ENCODE measurements at places on chromosomes 2 and 18. TPM values are rescaled to one million over a fixed set of nuclear protein-coding genes. Genes with fewer than 3 reads are reported as not detected.

DNA sequence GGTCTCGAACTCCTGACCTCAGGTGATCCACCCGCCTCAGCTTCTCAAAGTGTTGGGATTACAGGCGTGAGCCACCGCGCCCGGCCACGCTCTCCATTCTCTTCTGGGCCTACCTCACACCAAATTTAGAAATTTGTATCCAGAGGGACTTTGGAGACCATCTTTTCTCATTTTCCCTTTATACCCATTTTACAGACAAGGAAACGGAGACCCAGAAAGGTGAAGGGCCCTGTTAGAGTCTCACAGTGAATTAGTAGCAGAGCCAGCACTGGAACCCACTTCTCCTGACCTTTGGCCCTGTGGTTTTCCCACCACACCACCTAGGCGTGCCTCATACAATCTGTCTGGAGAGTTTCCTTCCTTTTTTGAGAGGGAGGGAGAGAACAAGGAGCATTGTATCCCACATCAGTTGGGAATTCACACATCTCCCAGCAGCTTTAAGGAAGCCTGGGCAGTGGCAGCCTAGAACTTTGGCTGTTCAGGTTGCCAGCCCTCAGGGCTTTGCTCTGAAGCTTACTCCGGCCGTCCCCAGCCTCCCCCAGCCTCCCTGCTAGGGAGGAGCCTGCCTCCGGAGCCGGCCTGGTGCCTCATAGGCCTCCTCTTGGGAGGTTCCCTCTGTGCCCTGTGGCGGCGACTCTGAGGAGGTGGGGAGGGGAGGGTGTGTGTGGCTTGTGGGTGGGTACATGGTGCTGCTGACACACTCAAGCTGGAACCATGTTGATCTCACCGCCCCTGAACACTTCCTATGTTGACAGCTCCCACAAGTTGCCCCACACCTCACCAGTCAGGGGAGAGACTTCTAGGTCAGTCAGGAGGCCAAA lies 13.8 kb downstream of the FOSL2 start:
- peak overlapping the region; percentile 84 for H3K27ac ChIP-seq
- peaks cover 97% of the 10 kb centered on the region for H3K36me3 ChIP-seq
- DNase-seq: peak; percentile 94
- peaks cover 73% of the 10 kb centered on the region for H3K4me1 ChIP-seq
- no peaks in the 10 kb centered on the region for H3K27me3 ChIP-seq

GRCh38 chr2:137223722-137224121 lies 458.4 kb downstream of the THSD7B start:
- no peak for DNase-seq
- H3K27me3 ChIP-seq: no peaks in the 10 kb centered on the region
- H3K4me3 ChIP-seq: no peak overlapping the region
- no peaks in the 10 kb centered on the region for H3K36me3 ChIP-seq
- no peak overlapping the region for H3K27ac ChIP-seq

DNA sequence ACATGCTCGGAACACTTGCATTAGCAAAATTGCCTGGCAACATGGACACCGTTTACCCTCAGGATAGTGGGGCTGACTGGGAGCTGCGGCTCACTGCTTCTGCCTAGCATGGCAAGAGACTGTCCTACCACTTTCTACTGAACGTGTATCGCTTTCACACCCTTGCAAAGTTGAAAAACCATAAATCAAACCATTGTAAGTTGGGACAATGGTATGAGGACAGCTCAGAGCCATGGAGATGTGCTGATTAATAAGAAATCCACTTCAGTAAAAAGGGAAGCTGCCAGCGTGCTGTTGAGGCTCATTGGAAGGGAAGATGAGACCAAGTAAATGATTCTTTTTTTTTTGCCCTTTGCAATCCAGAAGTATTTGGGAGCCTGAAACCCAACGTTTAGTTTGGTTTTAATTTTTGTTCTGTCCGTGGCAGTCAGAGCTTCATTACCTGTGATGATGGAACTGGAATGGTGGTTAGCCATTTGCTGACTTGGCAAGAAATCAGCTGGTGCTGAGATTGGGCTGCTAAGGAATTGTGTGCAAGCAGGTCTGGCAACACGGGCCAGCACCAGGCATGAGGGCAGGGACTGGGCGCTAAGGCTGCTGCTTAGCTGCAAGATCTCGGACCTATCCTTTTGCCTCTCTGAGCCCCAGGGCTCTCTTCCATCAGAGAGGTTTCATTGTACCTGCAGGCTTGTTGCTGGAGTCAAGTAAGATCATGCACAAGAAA lies 75.5 kb upstream of the HS6ST1 start:
- no peaks in the 10 kb centered on the region for H3K36me3 ChIP-seq
- H3K4me1 ChIP-seq: no peaks in the 10 kb centered on the region
- no peak for DNase-seq
- no peaks in the 10 kb centered on the region for H3K27me3 ChIP-seq
- H3K4me3 ChIP-seq: no peak overlapping the region

DNA sequence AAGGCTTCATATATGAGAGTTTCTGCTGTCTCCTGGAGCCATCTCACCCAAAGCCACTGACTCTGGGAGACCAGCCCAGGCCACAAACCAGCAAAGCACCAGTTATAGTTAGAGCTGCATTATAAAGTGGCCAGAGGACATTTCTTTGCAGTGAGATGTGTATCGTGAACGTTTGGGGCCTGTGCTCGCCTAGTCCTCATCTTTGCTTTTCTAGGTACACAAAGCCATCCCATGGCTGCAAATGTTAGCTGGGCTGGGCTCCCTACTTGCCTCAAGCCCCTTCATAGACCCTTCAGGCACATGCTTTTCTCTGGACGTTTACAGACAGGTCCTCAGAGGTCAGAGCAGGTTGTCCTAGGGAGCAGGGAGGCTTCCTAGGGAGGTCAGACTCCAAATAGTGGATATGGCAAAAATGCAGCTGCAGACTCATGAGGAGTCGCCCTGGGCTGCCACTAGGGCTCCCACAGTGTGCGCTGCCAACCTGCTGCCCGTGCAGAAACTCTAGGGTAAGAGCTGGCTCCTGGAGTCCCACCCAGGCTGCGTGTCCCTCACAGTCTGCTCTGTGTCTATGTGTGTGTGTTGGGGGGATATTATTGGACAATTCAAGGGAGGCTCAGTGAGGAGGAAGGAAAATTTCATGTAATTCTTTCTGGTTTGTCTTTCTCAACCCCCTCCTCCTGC lies 141.0 kb downstream of the RPIA start:
- H3K27me3 ChIP-seq: no peaks in the 10 kb centered on the region
- DNase-seq: no peak
- H3K4me1 ChIP-seq: no peaks in the 10 kb centered on the region
- H3K4me3 ChIP-seq: no peak overlapping the region
- no peaks in the 10 kb centered on the region for H3K36me3 ChIP-seq

The MATN3 gene
- 2.4 TPM for total RNA-seq

DNA sequence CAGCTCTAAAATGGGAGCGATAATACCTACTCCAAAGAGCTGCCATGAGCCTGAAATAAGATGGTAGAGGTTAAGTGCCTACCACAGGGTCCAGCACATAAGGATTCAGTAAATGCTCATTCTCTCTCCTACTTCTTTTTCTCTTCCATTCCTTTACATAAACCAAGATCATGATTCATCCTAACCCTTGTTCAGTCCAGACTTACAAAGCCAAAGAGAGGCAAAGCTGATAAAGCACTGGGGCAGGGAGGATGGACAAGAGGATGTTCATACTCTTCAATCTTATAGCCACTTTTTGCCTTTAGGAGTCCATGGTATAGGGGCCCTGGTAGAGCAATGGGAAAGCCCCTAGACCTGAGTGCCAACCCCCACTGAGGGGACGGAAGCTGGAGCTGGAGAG lies 75.6 kb upstream of the PKDCC start:
- H3K27ac ChIP-seq: no peak overlapping the region
- no peak overlapping the region for H3K4me3 ChIP-seq
- H3K4me1 ChIP-seq: peaks cover 11% of the 10 kb centered on the region
- H3K36me3 ChIP-seq: no peaks in the 10 kb centered on the region

- peaks cover 18% of the 10 kb centered on the region for H3K4me1 ChIP-seq
- H3K27ac ChIP-seq: no peak overlapping the region
- H3K4me3 ChIP-seq: no peak overlapping the region
- no peaks in the 10 kb centered on the region for H3K27me3 ChIP-seq
- no peaks in the 10 kb centered on the region for H3K36me3 ChIP-seq
- no peak for DNase-seq
These were observed 3.1 kb downstream of the ANXA4 start for GRCh38 chr2:69745035-69745434.

- peak overlapping the region; percentile 89 for H3K4me3 ChIP-seq
- H3K4me1 ChIP-seq: peaks cover 10% of the 10 kb centered on the region
These were observed 2.2 kb downstream of the INO80D start for GRCh38 chr2:206083602-206084438.

The LIPG gene
- 2.2 TPM for total RNA-seq

GRCh38 chr2:100592226-100592625 lies 29.4 kb downstream of the PDCL3 start:
- H3K4me3 ChIP-seq: no peak overlapping the region
- DNase-seq: no peak
- no peaks in the 10 kb centered on the region for H3K36me3 ChIP-seq

- peak overlapping the region; percentile 49 for H3K27ac ChIP-seq
- H3K27me3 ChIP-seq: no peaks in the 10 kb centered on the region
- no peak overlapping the region for H3K4me3 ChIP-seq
- no peak for DNase-seq
These were observed 9.6 kb downstream of the RPL37A start for GRCh38 chr2:216508229-216508628.

DNA sequence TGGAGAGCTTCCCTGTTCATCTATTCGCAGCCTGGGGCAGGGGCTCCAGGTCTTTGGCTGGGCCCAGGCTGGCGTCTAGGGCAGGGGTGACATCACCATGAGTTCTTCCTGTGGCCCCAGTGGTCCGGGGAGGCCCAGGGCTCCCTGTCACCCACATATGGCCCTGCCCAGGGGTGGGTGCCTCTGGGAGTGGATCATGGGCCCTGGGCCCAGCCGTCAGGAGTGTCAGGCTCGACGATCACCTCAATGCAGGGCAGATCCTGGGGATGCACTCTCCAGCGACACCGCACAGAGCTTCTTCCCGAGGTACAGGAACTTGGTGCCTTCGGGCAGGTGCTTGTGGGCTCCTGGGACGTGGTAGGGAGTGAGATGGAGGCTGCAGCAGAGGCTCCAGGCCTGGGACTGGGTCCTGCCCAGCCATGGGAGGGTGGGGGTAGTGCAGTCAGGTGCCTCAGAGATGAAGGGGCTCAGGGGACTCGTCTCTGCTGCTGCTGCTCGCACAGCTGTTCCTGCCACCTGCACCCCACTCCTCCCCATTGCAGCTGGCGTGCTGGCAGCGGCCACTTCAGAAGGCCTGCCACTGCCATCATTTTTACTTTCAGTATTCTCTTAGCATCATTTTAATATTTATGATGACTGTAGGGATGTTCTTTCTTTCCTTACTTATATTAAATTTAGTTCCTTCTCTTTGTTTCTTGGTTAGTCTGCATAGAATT lies 196.0 kb upstream of the VRK2 start:
- H3K36me3 ChIP-seq: no peaks in the 10 kb centered on the region
- no peaks in the 10 kb centered on the region for H3K27me3 ChIP-seq
- peak; percentile 18 for DNase-seq
- no peaks in the 10 kb centered on the region for H3K4me1 ChIP-seq

The CCDC68 gene
- 9.0 TPM for total RNA-seq

The CDH19 gene
- total RNA-seq: not detected

The SPR gene
- total RNA-seq: 17.0 TPM

DNA sequence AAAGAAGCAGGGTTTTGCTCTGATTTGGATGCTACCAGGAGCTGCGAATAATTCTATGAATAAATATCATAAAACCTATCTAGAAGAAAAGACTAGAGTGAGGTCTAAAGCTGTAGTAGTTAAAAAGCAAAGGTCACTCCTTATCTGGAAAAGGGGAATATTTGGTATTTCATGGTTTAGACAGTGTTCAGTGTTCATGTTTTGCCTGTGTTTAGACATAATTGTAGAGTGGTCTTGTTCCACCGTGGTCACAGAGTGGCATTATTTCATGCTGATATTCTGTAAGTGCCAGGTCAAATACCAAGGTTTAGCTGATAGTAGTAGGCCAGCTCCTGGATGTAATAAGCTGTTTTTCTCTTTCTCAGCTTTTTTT lies 10.8 kb downstream of the SPAST start:
- DNase-seq: peak; percentile 27
- H3K4me1 ChIP-seq: no peaks in the 10 kb centered on the region
- no peak overlapping the region for H3K27ac ChIP-seq
- H3K4me3 ChIP-seq: no peak overlapping the region
- no peaks in the 10 kb centered on the region for H3K36me3 ChIP-seq

GRCh38 chr2:21379140-21379539 lies 255.4 kb downstream of the TDRD15 start:
- no peaks in the 10 kb centered on the region for H3K4me1 ChIP-seq
- H3K27ac ChIP-seq: no peak overlapping the region

The LCT gene
- under 0.01 TPM for total RNA-seq

DNA sequence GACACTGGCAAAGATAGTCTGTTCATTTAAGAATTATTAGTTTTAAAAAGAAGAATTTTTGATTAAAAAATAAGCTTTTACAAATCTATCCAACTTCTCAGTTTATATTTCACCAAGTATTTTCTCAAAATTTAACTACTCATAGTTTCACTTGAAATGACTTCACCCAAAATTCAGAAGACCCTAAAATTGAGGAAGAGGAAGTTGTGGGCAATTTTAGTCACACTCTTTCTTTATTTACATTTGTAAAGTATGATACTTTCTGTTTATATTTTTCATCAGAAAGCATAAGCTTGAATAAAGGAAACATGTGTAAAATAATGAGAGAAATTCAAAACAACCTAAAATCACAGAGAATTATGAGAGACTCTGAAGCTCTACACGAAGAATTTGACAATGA lies 278.8 kb upstream of the MEIS1 start:
- H3K27ac ChIP-seq: no peak overlapping the region
- no peak for DNase-seq
- H3K4me1 ChIP-seq: no peaks in the 10 kb centered on the region
- H3K27me3 ChIP-seq: no peaks in the 10 kb centered on the region
- no peak overlapping the region for H3K4me3 ChIP-seq
- H3K36me3 ChIP-seq: no peaks in the 10 kb centered on the region

DNA sequence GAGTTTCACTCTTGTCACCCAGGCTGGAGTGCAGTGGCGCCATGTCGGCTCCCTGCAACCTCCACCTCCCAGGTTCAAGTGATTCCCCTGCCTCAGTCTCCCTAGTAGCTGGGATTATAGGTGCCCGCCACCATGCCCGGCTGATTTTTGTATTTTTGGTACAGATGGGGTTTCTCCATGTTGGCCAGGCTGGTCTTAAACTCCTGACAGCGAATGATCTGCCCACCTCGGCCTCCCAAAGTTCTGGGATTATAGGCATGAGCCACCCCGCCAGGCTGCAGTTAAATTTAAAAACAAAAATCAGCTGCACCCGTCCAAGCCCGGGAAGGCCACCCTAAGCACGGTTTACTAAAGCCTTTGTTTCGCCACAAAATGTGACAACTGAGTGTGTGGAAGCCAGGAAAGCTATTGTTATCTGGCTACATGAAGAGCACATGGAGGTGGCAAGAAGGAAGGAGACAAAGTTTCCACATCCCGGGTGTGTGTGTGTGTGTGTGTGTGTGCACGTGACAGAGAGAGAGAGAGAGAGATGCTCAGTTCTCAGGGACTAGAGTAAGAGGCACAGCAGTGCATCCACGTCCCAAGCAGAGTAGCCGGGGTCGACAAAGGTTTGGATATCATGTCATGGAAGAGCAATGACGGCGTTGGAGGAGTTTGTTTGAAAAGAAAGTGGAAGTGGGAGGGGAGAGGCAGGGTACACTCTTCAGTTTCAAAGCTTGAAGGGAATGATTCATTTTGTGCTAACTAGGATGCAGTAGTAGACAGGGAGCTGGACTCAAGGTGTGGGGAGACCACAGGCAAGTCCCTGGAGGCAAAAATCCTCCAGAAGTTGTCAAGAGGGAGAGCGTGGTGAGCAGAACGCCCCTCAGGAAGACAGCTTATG lies 20.1 kb downstream of the INPP5D start:
- no peak overlapping the region for H3K4me3 ChIP-seq
- no peaks in the 10 kb centered on the region for H3K4me1 ChIP-seq
- H3K27ac ChIP-seq: no peak overlapping the region

GRCh38 chr2:96508521-96509113 lies 3.5 kb upstream of the NEURL3 start:
- H3K36me3 ChIP-seq: no peaks in the 10 kb centered on the region
- peaks cover 17% of the 10 kb centered on the region for H3K27me3 ChIP-seq
- H3K27ac ChIP-seq: no peak overlapping the region
- peak; percentile 67 for DNase-seq

All from osteoblast (primary cell).